MG63 (cell line): ENCODE measurements at places on chromosomes 16 and 17.
A peak's percentile ranks its signal among the peaks of the same experiment; 100 is the strongest.

GRCh38 chr16:25027781-25028180, 12.6 kb upstream of the ARHGAP17 start:
- no peak for DNase-seq

GRCh38 chr17:61422116-61422799, 22.6 kb downstream of the TBX2 start:
- DNase-seq, result no peak

GRCh38 chr16:59740858-59741257, 1006.7 kb upstream of the GOT2 start:
- DNase-seq, result no peak

DNA sequence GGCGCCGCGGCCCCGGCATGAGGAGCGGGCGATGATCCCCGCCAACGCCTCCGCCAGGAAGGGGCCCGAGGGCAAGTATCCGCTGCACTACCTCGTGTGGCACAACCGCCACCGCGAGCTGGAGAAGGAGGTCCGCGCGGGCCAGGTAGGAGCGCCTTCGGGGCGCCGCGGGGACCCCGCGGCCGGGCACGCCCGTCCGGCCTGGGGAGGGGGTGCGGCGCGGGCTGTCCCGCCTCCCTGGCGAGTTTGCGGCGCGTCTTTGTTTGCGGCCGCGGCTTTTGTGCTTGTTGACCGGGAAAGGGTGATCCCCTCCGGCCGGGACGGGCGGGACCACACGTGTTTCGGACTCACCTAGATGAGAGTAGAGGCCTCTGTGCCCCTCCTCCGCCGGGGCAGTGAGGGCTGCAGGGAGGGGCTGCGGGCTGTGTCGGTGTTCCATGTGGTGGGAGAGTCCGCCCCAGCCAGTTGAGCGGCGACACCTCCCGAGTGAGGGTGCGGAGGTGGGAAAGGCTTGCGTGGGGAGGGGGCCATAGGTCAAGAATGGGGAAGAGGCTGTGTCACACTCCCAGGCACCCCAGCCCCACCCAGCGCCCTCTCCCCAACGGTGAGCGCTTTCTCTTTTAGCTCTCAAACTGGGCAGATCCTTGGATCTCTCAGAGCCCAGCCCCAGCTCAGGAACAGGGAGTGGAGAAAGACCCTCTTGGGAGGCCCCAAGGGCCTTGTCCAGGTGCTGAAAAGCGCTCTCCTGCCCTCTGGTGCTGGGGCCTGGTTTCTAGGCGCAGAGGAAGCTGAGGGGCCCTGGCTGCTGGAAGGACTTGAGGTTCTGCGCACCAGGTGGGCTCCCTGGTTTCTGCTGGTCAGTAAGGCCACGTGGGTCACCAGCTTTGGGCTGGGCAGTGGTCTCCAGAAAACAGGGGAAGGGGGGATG, 923 bp downstream of the ANKRD13B start:
- DNase-seq, result peak; percentile 47

GRCh38 chr17:4318186-4318585, 48.3 kb downstream of the UBE2G1 start:
- no peak for DNase-seq
